ENCODE measurements at places on chromosomes 5 and 9.

DNA sequence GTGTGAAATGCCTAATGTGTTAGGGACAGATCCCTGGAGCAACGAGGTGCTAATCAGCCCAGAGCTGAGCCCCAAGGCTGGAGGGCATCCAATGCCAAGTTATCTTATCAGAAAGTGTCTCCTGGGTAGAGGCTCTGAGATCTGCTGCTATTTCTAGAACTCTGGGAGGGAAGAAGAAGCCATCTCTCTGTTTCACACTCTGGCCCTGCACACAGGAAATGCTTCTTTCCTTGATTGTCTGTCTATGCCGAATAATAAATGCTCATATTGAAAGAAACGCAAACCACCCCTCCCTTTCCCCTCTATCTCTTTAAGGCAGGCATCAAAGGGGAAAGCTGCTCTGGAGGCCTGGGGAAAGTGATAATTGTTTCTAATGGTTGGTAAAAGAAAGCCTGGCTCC lies 166.7 kb downstream of the PAPPA start:
- peak; percentile 98 for DNase-seq

DNA sequence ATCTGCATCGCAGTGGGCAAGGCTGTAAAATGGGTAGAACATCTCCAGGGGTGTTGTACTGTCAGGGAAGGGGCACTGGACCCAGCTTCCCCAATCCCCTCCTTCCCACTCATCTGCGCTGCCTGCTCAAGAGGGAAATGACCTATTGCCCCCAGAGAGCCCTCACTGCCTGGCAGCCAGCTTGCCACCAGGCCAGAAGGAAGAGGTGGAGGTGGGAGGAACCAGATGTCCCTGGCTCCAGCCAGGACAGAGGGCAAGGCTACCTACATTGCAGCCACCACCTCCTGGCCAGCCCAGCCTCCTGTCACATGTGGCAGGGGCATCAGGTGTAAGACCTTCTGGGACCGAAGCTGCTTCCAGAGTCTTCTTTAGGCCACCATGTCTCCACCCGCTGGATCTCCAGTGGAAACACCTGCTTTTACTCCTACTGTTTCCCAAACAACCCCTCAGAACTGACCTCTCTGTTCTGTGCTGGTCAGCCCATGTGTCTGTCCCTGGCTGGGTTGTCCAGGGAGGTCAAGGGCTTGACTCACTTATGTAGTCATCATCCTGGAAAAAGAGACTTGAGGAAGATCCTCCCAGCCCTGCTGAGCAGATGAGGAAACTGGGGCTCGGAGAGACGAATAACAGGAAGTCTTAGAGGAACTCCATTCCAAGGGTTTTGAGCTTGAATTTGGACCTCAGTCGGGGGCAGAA lies 42.3 kb downstream of the JADE2 start:
- no peak for DNase-seq

- DNase-seq, result no peak
Observed at GRCh38 chr5:318341-318897, 3.1 kb upstream of the AHRR start.

DNA sequence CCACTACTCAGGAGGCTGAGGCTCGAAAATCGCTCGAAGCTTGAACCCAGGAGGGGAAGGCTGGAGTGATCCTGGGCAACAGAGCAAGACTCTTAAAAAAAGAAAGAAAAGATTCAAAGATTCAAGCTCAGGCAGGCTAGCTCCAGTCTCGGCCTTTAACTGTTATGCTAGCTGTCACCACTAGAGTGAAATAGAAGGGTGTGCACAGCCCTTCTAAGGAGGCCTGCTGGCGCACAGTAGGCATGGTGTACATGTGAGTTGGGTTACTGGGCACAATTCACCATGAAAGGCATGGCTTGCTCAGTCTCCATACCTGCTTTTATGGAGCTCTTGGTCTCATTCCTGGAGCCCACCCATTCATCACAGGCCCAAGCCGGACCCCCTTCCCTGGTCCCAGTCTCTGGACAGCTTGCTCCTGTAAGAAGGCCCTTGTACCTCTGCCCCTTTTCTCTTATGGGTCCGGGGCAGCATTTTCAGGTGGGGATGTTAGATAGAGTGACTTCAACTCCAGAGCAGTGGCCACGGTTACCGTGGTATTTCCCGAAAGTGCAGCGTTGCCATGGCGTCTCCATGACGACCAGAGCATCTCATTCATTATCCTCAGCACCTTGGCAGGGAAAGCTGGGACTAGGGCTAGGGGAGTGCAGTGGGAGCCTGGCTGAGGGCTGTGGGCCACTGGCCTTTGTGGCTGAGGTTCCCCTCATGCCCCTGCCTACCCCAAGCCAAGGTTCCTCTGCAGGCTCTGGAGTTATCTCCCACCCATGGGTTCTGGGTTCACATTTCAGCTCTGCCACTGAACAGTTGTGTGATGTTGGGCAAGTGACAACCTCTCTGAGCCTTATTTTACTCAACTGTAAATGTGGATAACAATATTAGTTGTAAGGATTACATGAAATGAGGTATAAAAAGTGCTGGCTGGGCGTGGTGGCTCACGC lies 5.7 kb downstream of the NDST1 start:
- peak; percentile 22 for DNase-seq

DNA sequence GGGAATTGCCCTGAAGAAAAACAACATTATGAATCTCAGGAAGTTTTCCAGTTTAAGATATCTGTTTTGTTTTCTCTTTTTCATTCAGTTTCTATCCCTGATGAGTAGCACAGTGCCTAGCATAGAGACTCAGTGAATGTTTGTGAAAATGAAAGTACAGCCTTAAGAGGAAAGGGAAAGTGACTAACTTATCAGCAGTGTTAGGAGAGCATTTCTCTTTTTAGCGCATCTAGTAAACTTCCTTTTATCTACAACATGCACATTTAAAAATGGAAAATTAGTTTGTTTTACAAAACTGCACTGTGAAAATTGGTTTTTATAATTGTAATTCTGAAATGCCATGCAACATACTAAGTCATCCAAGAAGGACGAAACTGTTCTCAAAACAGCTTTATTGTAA lies 110.8 kb downstream of the SMARCA2 start:
- peak; percentile 55 for DNase-seq

DNA sequence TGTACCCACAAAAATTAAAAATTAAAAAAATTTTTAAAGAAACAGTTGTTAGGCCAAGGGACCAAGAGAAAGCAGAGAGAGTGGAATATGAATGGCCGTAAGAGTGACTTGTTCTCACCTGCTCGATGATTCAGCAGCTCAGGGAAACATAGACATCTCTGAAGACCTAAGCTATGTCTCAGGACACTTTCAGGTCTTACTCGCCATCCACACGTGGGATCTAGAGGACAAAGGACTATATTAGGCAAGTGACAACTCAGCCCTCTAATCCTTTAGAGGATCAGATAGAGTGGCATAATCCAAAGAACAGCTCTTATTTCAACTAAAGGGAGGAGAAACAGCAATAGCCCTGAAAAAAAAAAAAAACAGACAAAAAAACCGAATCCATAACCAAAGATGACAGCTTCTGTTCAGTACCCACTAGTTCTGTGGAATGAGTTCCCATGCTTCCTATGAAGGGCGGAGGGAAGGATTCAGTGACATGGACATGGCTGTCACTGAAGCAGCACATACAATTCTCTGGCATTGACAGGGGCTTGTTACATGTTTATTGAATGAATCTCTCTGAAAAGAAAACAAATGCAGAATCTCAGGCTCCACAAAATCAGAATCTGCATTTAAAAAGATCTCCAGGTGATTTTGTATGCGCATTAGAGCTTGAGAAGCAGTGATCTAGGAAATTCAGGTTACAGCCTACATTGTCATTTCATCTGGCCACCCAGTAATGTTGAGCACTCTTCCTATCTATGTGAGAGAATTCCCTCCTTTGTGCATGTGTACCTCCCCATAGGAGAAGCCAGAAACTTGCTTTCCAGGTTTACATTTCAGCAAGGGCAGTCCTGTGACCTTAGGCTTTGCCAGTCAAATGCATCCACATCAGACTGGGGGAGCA lies 96.0 kb downstream of the KIAA1958 start:
- no peak for DNase-seq

DNA sequence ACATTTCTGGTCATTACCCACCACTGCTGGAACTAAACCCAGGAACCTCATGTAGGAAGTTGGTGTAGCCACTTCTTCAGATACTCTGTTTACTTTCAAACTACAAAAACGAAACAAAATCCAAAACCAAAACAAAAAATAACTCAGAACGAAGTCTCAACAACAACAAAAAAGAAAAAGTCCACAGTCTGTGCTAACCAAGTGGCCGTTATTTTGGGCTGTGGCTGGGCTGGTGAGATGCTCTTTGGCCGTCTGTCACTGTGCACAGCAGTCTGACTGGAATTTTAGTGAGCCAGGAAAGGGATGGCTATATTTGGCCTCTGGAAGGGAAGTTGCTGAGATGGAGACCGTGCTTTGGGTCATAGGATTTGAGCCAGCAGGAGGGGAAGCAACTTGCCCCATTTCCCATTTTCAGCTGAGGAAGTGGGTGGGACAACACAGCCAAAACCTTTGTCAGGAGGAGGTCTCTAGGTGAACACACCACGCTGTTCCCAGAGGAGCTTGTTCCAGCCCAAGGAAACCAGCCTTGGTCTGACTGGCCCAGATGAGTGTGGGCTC lies 334.1 kb downstream of the ZSWIM6 start:
- DNase-seq, result no peak

- no peak for DNase-seq
Observed at GRCh38 chr5:163825661-163826060, 320.2 kb downstream of the MAT2B start.

GRCh38 chr9:96553070-96553469 lies 66.6 kb downstream of the CDC14B start:
- no peak for DNase-seq

DNA sequence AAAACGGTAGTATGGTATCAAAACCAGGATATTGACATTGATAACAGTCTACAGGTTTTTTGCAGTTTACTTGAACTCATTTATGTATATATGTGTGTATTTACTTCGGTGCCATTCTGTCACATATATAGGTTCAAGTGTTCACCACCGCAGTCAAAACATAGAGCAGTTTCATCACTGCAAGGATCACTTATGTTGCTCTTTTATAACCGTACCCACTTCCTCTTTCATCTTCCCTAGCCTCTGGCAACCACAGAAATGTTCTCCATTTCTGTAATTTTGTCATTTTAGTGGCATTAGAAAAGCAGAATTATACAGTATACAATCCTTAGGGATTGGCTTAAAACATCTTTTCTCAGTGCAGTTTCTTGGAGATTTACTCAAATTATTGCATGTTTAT lies 90.3 kb downstream of the SH3GL2 start:
- no peak for DNase-seq

DNA sequence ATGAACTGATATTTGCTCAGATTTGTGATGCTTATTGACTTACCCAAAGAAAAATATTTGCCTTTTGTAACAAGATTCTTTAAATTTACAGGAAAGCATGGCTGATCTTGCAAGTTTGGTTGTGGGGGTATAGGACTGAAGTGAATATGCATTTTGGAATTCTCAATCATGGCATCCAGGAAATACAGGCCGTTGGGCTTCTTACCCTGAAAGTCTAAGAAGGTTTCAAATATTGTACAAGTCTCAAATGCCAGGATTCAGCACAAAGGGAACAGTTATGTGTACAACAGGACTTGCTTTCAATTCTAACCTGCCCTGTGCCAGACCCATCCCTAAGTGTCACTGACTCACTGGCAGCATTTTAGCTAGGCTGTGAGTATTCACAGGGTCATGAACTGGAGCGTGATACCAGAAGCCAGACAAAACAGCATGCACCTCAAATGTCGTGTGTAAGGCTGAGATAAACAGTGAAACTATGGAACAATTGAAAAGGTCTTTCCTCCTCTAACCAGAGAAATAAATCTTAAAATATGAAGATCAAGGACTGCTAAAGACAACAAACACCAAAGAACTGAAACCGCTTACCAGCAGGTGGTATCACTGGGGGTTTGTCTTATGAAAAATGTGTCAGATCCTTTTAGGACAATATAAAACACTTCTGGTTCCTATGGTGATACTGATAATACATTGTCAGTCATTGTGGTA lies 168.6 kb upstream of the RGMB start:
- no peak for DNase-seq

DNA sequence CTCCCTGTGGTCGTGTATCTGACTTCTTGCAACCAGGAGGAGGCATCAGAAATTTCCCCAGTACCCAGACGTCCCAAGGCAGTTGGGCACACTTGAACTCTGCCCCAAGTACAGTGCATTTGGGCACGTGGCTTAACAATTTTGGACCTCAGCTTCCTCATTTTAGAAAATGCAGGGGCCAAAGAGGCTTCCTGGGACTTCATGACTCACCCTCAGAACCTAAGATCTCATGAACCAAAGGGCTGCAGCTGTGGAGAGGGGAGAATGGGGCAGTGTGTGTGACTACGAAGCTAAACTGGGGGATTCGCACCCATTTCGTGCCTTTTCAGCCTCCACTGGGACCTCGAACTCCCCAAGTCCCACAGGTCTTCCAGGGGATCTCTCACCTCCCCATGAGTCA lies 59.2 kb downstream of the SYK start:
- DNase-seq, result no peak

GRCh38 chr9:35431467-35431866 lies 58.4 kb upstream of the RUSC2 start:
- no peak for DNase-seq

- no peak for DNase-seq
Observed at GRCh38 chr9:71816916-71817451, 48.7 kb upstream of the CEMIP2 start.

- no peak for DNase-seq
Observed at GRCh38 chr5:10891193-10891592, 130.2 kb upstream of the DAP start.

Data from hematopoietic multipotent progenitor cell treated with erythropoietin and hydrocortisone succinate and interleukin-3 and kit ligand, for 8 days (in vitro differentiated cells).